ENCODE measurements at places on chromosomes 4 and X.

DNA sequence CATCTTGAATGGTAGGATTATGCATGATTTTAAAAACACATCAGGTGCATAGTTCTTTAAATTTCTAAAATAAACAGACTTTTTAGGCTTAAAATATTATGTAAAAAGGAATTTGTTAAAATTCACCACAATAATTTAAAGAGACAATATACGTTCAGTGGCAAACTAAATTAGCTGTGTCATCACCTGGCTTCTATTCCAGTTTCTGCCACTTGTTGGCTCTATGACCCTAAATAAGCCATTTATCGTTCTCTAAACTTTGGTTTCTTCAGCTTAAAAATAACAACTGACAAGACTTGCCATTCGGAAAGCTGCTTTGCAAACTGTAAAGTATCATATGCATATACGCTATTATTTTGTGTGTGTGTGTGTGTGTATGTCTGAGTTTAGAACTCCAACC lies 141.3 kb downstream of the MGST2 start:
- DNase-seq: no peak

DNA sequence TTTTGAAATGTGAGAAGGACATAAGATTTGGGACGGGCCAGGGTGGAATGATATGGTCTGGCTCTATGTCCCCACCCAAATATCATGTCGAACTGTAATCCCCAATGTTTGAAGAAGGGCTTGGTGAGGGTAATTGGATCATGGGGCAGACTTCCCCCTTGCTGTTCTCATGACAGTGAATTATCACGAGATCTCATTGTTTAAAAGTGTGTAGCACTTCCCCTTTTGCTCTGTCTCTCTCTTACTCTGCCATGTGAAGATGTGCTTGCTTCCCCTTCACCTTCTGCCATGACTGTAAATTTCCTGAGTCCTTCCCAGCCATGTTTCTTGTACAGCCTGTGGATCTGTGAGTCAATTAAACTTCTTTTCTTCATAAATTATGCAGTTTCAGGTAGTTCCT lies 17.5 kb downstream of the MTMR8 start:
- DNase-seq: no peak

DNA sequence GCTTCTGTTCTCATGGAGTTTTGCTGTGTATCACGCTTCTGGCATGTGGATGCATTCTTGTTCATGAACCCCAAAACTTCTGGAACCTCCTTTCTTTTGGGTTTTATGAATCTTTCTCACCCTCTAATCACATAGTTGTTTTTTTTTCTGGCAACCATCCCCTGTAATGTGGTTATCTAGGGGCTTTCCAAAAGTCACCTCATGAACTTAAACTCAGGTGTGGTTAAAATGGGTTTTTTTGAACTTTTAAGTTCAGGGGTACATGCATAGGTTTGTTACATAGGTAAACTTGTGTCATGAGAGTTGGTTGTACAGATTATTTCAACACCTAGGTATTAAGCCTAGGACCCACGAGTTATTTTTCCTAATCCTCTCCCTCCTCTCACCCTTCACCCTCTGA lies 1099.4 kb upstream of the SLIT2 start:
- no peak for DNase-seq

- no peak for DNase-seq
Measured at GRCh38 chrX:14235004-14235403, 205.3 kb upstream of the GEMIN8 start.

DNA sequence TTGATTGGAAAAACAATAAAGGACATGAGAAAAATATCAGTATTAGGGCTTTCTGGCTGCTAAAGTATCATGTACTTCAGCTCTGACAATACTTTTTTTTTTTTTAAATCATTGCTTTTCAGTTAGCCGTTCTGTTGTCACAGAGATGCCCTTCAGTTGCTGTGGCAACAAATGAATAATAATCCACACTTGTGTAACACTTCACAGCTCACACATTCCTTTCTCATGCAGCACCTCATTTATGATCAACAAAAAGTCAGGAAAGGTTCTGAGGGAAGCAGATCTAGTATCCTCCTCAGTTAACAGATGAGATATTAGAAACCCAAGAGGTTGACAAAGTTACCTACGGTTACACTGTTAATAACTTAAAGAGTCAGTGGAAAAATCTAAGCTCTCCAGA lies 444.2 kb upstream of the SLIT2 start:
- no peak for DNase-seq

- DNase-seq: no peak
Measured at GRCh38 chrX:17822351-17822750, 38.7 kb downstream of the RAI2 start.

DNA sequence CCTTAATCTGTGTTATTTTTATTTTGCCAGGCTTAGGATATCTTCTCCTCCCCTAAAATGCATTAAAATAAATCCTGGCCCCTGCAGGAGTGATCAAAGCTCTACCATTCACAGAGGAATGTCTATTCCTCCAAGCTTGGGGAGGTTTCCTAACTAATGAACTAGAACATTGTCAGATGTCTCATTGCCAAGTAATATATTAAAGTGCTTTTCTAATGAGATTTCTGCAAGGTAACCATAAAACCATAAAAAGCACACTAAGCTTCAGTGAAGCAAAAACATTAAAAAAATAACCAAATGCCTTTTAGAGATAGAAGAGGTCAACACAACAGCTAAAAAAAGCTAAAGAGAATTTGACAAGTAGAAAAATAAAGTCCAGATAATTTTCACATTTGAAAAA lies 34.8 kb downstream of the IGFBP7 start:
- no peak for DNase-seq

DNA sequence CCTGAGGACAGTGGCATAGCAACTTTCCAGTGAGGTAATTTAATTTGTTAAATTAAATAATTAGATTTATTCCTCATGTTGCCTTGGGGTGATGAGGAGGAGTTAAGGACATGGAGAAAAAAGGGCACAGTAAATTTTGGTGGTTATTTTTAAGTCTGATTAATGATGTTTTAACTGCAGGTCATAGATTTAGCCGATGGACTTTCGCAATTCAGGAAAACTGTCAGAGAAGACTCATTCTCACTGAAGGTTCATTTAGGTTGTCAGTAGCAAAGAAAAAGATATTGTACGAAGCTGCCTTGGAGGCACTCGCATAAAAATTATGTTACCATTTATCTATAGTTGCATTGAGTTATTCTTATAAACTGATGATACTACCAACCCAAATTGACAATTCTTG lies 164.2 kb upstream of the PITX2 start:
- DNase-seq: no peak

- DNase-seq: no peak
Measured at GRCh38 chr4:57631147-57631546, 521.0 kb upstream of the IGFBP7 start.

DNA sequence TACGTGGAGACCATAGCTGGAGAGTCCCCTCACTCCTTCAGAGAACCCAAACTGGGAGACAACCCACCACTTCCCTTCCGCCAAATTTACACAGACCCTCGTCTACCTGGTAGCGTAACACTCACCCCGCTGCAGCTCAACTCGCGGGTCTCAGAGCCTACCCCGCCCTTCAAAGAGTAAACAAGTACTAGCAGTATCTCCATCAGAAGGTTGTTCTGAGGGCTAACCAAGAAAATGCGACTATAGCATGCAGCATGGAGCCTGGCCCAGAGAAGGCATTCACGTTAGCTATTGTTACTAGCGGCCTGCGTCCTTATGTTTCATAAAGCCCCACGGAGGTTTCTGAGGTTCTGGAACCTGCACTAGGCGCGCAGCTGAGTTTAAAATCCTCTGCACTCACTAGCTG lies 531 bp upstream of the MANBA start:
- DNase-seq: no peak

- no peak for DNase-seq
Measured at GRCh38 chr4:168028970-168029597, 63.3 kb upstream of the ANXA10 start.

- no peak for DNase-seq
Measured at GRCh38 chrX:7108030-7108429, 39.5 kb upstream of the STS start.

GRCh38 chrX:134365904-134366303 lies 94.1 kb upstream of the HPRT1 start:
- DNase-seq: no peak

DNA sequence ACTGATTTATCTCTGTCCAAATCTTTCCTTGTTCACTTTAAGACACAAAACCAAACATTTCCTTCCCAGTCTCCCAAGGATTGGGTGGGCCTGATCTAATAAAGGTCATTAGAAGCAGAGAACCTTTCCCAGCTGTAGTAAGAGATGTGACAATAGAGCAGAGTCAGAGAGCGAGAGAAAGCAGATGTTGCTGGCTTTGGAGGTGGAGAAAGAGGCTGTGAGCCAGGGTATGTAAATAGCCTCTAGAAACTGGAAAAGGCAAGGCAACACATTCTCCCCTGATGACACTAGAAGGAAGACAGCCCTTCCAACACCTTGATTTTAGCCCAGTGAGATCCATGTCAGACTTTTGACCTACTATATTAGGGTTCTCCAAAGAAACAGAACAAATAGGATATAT lies 337.5 kb upstream of the CASK start:
- DNase-seq: no peak

GRCh38 chrX:2266445-2267349 lies 234.1 kb downstream of the DHRSX start:
- no peak for DNase-seq

DNA sequence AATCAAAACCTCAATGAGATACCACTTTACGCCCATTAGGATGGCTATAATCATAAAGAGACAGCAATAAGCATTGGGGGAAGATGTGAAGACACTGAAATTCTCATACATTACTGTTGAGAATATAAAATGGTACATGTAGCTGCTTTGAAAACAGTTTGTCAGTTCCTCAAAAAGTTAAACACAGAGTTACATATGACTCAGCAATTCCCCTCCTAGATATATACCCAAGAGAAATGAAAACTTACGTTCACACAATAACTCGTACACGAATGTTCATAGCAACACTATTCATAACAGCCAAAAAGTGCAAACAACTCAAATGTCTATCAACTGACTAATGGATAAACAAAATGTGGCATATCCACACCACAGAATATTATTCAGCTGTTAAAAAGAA lies 36.6 kb downstream of the PHF8 start:
- DNase-seq: no peak

DNA sequence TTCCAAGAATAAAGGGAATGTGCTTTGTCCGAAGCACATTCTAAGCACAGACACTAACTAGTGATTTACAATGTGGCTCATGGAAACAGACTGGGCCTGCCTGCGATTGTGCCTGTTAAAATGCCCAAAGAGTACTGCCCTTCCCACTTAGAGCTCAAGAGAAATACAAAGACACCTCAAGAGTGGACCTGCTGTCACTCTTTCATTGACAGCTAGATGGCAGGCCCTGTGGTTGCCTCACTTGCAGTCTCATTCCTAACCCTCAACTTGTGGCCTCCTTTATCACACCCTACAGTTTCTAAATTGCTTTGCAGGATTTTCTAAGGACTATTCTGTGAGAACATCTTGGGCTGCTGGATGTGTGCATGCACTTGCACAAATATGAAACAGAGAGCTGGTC lies 331.0 kb upstream of the EMCN start:
- no peak for DNase-seq

DNA sequence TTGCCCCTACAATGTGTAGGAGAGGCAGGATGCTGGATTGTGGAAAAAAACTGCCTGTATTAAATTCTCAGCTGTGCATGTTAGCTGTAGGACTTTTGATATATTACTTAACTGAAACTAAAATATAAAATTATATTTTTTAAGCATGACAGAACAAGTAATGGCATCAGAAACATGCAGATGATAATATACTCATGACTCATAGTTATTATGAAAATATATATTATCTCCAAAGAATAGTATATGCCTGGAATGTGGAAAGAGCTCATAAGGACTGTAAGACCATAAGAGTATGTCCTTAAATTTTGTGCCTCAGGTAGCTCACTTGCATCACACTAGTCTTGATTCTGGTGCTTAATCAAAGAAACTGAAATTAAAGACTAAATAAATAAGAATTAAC lies 1100.6 kb downstream of the TECRL start:
- DNase-seq: no peak

DNA sequence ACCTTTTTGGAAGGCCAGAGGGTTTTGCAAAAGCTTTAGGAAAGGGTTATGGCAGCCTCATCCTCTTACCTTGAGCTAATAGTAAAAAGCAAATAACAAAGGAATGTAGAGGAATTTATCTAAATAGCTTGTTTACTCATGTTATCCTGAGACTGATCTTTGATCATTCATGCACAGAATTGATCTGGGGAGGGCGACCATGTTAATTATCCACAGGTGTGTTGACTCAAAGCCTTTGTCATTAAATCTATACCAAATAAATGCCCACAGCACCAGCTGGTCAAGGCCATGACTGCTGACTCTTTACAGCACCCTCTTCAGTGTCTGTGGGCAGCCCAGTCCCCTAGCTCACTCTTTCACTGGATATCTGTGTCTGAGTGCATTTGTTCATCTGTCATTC lies 22.8 kb upstream of the DCLK2 start:
- no peak for DNase-seq

DNA sequence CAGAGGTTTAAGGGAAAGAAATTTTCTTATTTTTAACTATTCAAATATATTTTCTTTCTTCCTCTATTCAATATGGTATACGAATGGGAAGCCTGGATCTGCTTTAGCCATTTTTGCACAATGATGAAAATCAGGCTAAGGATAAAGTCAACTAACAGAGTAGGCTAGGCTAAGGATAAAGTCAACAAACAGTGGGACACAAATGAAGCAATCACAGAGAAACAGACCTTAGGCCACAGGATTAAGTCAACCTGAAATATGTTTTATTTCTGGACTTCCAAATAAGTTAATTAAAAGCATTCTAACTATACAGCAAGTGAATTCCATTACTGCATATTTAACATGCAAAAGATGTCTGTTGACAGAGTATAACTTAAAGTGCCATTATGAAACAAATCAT lies 17.0 kb downstream of the DYNLT3 start:
- DNase-seq: no peak

- DNase-seq: no peak
Measured at GRCh38 chr4:7288751-7289523, 96.6 kb downstream of the SORCS2 start.

DNA sequence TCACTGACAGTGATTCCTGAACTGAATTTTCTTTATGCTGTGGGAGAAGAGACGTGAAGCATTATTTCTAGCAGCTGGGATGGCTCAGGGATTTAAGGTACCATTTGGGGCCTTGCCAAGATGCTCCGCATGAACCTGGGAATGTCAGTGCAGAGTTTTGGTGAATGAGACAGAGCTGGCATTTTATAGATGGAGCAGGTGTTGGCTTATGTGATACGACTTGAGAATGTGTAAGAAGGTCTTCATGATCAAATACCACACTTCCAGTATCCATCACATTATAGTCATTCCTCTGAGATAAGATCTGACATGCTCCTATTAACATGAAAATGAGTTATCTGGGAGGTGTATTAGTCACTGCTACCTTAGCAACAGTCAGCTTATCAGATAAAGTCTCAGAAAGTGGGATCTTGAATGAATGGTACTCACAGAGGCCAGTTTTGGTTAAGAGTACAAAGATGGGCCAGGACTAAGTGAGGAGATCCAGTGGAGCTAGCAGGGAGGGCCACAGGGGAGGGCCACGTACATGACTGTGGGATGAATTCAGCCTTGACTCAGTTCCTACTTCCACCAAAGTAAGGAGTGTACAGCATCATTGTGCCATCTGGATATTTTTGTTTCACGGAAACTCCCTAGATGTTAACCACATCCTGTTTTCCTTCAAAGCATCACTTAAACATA lies 116.7 kb downstream of the SPCS3 start:
- DNase-seq: no peak

Data from femur (tissue), 1 donor.